NCI-H1048 (cell line): ENCODE measurements at places on chromosomes 11 and 22.

GRCh38 chr22:35344956-35345690 lies 35.8 kb upstream of the HMOX1 start:
- no peak for DNase-seq

DNA sequence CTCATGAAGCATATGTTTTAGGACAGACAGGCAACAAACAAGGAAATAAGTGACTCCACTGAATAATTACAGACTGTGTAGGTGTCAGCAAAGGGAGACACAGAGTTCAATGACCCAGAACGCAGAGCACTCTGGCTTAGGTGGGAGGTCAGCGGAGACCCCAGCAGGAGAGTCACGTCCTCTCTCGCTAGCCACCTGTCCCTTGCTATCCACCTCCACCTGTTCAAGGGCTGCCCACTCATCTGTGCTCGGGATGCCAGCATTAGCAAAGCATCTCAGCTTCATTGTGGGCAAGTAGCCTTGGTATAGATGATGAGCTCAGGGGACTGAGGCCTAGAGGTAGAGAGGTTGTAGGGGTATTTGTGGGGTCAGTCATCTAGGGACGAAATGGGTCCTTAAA lies 21.8 kb upstream of the ATXN10 start:
- no peak for DNase-seq

GRCh38 chr11:104856607-104857006 lies 41.7 kb downstream of the CASP12 start:
- DNase-seq: no peak

DNA sequence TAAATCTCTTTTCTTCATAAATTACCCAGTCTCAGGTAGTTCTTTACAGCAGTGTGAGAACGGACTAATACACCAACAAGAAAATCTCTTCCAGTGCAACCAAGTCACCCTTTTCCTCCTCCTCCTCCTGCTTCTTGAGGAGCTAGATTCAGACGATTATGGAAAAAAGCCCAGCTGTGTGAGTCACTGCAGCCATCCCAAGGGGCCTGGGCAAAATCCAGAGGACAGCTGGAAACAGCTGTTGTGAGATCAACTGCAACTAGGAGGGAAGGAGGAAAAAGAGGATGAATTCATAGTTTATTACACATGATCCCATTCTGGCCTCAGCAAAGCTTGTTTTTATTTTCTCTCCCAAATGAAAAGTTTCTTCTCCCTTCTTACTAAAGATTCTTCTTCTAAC lies 32.9 kb downstream of the RBFOX2 start:
- no peak for DNase-seq

DNA sequence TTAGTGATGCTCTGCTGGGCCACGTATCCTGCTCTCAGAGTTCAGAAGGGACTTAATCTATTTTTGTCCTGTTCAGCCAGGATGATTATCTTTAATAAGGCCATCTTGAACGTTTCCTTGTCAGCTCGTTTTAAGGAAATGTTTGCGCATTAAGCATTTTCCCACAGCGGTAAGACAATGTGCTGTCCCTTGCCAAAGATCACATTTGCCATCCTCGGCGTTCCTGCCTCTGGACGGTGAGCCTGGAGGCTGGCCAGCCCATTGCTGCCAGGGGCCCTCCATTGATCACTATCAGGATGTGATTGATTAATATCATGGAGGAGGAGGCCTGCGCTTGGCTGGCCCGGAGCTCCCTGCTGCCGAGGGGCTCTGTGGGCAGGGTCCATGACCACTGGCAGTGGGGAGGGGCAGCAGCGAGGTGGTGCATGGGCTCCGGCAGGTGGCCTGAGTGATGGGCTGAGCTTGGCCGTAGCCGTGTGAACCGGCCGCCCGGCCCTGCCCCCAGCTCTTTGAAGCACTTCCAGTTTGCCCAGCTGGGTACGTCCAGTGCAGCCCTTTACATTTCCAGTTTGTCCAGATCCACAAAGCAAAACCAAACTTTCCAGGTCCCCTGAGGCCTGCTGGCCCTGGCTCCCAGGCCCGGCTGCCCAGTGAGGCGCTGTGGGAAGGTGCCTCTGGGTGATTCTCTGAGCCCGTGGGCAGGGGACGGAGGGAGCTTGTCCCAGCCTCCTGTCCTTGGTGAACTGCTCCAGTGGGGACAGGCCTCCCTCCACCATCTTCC lies 49.5 kb upstream of the SMIM38 start:
- no peak for DNase-seq

GRCh38 chr11:17272801-17273200 lies 3.7 kb upstream of the NUCB2 start:
- no peak for DNase-seq

DNA sequence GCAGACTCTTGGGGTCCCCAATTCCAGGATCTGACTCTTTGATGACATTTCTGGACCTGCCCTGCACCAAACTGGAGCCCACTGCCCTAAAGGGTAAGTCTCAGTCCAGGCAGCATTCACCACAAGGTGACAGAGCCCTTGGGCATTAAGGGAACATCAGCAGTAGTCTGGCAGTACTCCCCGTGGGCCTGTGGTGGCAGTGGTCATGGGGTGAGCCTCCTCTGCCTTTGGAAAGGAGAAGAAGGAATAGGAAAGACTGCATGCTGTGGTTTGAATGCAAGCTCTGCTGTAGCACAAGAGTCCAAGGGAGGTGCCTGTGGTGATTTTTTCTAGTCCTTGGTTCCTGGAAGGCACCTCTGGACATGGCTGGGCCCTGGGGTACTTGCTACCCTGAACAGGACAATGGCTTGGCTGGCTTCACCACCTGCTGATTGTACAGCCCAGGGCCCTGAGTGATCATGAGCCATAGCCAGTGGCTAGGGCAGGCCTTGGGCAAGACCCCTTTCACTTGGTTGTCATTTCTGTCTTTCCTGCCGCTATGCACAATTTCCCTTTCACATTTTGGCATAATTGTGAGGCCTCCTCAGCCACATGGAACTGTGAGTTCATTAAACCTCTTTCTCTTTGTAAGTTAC lies 160.7 kb upstream of the GRIA4 start:
- no peak for DNase-seq

GRCh38 chr11:23859087-23859486 lies 637.8 kb upstream of the LUZP2 start:
- DNase-seq: peak; percentile 44

- DNase-seq: no peak
Observed at GRCh38 chr11:94020777-94021481, at the start of gene HEPHL1. Gene HEPHL1 (plus strand): TSS chr11:94021354. CDS start chr11:94021369, 15 bp downstream.

GRCh38 chr11:102197670-102198139 lies 87.5 kb downstream of the YAP1 start:
- peak; percentile 53 for DNase-seq

- no peak for DNase-seq
Observed at GRCh38 chr11:7486781-7487140, 1.5 kb downstream of the OLFML1 start.

DNA sequence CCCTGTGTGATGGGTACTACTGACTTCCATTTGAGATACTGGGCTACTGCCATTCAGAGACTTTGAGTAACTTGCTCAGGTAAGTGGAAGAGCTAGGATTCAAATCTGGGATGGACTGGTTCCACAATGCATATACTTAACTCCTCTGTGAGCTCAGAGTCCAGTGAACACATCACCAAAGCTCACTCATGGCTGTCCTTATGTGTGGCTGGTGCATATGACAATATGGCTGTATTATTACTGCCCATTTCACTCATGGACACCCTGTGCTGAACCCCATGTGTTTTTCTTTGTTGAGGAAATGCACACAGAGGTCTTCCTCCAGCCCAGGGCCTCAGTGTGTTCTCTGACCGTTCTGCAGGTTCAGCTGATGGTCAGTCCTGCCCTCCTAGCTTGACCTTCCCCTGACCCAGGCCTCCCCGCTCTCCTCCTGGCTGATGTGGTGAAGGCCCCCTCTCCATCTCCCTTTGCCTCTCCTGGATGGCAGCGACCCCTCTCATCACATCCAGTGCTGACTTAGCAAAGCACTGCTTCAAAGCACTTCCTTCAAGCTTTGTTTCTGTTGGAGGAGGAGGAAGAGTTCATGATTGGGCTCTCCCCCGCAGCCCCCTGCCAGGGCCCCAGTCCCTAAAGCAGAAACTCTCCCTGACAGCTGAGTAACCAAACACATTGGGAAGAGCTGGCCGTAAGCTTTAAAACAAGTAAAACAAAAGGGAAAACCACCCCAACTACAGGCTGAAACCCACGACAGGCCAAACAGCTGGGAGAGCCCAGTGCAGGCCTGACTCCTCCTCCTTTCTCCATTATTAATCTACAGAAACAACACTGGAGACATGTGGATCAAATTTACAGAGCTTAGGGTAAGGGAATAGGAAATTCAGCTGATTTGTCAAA lies 101.2 kb downstream of the NAT10 start:
- DNase-seq: no peak

DNA sequence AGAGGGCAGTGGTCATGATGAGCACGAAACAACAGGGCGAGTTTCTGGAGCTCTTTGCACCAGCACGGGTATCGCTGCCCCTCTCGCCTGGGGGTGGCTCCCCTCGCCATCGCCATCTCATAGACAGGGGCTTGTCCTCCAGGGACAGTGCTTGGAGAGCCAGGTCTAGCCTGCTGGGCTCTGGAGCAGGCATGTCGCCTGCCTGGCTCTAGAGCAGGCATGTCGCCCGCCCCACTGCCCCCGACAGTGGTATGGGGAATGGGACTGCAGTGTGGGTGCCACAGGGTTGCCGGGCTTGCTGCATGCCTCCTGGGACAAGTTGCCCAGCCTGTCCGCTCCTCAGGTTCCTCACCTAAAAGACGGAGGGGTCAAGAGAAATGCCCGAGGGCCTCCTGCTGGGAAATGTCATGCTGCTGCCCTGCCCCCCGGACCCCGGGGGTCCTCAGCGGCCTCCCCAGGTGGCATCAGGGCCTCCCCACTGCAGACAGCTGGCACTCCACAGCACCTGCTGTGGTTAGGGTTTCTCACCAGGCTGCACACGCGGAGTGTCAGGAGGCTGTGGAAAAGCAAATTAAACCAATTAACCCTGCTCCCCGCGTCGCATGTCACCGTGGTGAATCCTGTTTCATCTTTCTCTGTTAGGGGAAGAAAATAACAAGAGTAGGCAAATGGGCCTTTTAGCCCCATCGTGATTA lies 403.0 kb downstream of the TBC1D22A start:
- no peak for DNase-seq
